ENCODE measurements at places on chromosomes 7 and 10. TPM values are rescaled to one million over a fixed set of nuclear protein-coding genes. Genes with fewer than 3 reads are reported as not detected.

DNA sequence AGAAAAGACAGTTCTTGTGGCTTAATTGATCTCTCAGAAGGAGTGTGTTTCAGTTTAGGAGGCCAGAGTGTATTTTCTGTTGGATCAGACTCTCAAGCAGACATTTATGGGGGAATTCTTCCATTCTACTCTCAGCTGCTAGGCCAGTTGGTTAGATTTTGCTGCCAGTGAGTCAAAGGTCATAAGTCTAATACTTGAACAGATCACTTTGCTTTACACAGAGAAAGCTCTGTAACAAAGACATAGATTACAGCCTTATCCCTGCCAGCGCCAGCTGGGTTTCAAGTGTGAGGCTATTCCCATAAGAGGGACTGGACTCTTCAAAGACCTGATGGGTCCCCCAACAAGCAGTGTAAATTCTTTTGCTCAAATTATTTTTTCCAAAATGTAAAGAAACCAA, 145.6 kb upstream of the SEMA3C start:
- no peak for DNase-seq

- no peak for DNase-seq
Measured at GRCh38 chr7:77453531-77453930, 37.4 kb upstream of the GSAP start.

The CLCN1 gene
- 0.54 TPM for total RNA-seq

- no peak for DNase-seq
Measured at GRCh38 chr7:156919132-156919713, 26.2 kb upstream of the LMBR1 start.

GRCh38 chr7:27099453-27100370, 2.8 kb downstream of the HOXA2 start:
- DNase-seq: no peak

The HK1 gene
- total RNA-seq: 50.6 TPM

- DNase-seq: no peak
Measured at GRCh38 chr10:28545967-28546644, 13.2 kb downstream of the WAC start.

The ALOX5 gene
- total RNA-seq: 9.2 TPM

GRCh38 chr7:106875508-106875907, 10.4 kb downstream of the PIK3CG start:
- DNase-seq: no peak

The FGFBP3 gene
- 1.3 TPM for total RNA-seq

- DNase-seq: no peak
Measured at GRCh38 chr10:10209167-10209566, 808.5 kb upstream of the CELF2 start.

DNA sequence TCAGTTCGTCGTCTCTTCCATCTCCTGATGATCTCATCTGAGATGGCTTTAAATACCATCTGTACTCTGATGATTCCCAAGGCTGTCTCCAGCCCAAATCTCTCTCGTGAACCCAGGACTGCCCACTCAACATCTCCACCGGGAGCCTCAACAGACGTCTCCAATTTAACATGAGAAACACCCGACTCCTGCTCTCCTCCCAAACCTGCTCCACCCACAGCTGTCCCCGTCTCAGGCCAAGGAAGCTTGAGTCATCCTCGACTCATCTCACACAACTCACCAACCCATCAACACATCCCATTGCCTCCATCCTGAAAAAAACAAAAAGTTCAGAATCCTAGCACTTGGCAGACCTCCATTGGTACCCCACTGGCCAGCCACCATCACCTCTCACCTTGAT, 29.7 kb upstream of the CALN1 start:
- DNase-seq: no peak

The ZNF37A gene
- 12.7 TPM for total RNA-seq

DNA sequence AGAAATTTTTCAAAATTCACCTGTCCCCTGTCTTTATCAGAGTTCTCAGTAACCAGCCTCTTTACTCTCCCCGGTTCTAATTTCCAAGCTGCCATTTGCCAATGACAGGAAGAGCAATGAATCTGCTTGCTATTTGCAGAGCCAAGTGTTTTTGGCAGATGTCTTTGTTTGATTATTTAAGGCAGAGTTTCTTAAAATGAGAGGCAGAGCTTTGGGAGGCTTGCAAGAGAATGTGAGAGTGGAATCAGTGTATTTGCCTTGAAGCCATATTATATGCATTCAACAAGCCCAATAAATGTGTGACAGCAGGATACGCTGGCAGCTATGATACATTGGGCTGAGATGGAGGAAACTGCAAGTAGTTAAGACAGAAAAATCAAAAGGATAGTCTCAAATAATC, 196.5 kb downstream of the PHF14 start:
- DNase-seq: no peak
